ENCODE measurements at places on chromosomes 6 and 20.

- DNase-seq: no peak
Measured at GRCh38 chr6:12420626-12421025, 130.5 kb downstream of the EDN1 start.

DNA sequence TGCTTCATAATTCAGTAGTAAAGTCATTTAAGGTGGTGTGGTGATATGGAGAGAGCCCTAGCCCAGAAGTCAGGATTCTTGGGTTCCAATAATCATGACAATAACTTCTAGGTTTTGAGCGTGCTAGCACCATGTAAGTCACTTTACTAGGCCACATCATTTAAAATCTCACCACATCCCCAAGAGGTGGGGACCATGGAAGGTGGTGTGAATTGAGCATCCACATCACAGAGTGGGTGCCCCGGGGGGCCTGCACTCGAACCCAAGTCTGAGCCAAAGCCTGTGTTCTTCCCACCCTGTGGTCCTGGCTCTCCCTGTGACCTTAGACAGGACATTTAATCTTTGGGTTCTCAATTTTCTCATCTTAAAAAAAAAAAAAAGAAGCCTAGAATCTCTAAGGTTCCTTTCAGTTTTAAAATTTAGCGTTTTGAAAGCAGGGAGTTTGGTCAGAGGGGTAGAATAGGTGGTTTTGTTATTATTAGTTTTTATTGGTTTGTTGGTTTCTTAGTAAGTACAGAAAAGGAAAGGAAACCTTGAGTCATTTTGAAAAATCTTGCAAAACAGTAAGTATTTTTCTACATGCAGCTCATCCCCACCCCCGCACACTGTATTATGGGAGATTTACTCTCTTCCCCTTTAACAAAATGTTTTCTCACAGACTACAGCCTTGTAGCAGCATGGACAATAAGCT is 26.4 kb downstream of the ARMC2 start:
- peak; percentile 59 for DNase-seq

DNA sequence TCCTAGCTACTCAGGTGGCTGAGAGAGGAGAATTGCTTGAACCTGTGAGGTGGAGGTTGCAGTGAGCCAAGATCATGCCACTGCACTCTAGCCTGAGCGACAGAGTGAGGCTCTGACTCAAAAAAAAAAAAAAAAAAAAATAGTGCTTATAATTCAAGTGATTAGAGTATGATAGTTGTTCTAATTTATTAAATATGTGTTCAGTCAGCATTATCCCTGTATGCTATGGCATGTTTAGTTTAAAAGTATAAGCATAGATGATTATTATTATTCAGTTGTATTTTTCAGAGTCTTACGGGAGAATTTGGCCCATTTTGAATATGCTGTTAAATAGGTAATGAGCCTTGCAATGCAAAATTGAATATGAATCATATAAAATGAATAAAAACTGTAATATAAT is 64.8 kb downstream of the UBR2 start:
- DNase-seq: no peak

GRCh38 chr6:31568537-31568961 is 3.5 kb upstream of the LTA start:
- DNase-seq: peak; percentile 82

DNA sequence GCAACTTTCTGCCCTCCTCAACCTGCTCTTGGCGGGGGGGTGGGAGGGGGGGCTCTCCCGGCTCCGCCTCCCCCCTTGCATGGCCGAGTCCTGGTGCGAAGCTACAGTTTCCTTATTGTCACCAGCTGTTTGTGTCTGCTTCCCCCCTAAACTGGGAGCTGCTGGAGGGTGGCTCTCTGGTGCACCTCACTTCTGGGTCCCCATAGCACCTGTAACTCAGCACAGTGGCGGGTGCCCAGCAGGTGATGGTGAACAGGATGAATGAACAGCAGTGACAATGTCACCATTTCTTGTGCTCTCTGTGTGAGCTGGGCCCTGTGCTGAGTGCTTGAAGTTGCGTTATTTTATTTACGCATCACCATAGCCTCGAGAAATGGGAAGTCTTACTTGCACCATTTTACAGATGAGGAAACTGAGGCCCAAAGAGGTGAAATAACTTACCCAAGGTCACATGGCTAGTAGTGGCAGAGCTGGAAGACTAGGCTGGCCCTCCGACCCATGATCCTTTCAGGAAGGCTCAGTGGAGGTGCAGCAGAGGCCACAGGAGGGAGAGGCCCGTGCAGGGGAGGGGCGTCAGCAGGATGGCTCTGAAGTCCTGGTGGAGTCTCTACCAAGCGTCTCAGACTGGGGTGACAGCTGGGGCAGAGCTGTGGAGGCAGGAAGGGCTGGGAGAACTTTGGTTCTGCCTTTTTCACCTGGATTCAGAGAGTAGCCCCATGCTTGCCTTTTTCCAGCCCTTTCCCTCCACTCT is 41.8 kb downstream of the SRC start:
- no peak for DNase-seq

- DNase-seq: no peak
Measured at GRCh38 chr6:129730477-129731165, 20.6 kb upstream of the ARHGAP18 start.

DNA sequence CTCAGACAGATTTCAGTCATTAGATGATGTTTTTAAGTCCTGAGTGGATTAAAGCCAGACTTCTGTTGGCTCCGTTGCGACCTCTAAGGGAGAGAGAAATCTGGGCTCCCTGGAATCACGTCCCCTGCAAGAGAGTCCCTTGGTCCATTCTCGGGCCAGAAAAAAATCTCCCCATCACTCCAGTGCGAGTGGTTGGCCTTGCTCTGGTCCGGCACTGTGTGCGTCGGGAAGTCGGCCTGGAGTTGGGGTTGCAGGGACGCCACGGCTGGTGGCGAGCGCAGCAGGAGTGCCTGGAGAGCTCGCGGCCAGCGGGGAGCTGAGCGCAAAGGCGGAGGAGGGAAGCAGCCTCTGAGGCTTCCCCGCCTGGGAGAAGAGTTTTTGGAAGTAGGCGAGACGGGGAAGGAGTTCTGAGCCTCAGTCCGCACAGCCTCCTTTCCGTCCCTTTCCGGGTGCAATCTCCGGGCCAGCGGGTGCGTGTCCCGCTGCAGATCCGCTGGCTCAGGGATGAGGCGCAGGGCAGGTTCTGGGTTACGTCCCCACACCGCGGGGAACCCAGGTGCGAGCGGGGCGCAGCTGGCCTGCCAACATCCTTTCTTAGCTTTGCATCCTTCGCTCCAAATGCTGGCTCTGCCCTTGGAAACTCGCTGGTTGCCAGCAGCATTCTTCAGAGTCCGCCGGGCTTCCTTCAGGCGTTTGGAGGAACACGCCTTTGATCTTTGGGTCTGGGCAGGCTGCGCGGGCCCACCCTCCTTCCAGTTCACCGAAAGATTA is 6.8 kb downstream of the TCF21 start:
- no peak for DNase-seq

DNA sequence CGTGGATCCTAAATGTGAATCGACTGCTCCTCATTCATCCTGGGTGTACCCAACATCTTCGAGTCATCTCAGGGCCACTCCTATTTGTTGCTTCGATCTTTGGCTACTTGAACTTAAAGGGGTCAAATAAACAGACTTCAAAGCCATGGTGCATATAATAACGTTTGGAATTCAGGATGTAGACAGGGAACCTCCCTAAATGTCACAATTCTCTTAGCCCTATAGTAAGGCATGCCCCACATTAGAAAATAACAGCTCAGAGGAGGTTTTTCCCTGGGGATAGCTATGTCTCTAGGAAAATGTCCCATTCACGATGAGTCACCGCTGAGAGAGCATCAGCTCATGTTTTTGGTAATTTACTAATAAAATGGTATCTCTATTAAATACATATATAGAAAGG is 54.8 kb upstream of the BMP6 start:
- no peak for DNase-seq

- DNase-seq: no peak
Measured at GRCh38 chr6:160974304-160974771, 17.2 kb upstream of the MAP3K4 start.

GRCh38 chr20:9019833-9020232 is 49.1 kb upstream of the PLCB4 start:
- DNase-seq: no peak

GRCh38 chr20:47118641-47119040 is 224.0 kb downstream of the EYA2 start:
- no peak for DNase-seq

GRCh38 chr6:41372832-41373626 is 37.6 kb downstream of the NCR2 start:
- DNase-seq: no peak

- no peak for DNase-seq
Measured at GRCh38 chr6:131692031-131692430, 9.2 kb downstream of the OR2A4 start.

DNA sequence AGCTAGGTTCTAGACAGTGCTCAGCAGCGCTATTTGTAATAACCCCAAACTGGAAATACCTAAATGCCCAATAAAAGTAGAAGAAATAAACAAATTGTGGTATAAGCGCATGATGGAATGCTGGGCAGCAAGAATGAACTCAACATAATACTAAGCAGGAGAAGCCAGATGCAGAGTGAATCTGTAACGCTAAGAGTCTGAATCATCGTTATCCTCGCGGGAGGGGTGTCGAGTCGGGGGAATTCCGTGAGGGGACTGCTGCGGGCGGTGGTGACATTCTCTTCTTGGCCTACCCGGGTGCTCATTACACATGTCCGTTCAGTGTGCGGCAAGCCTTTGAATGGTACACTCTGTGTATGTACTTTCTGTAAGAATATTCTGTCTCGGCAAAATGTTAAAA is 83.7 kb downstream of the SULF2 start:
- DNase-seq: no peak

Measured in stimulated activated CD4-positive, alpha-beta T cell treated with anti-CD3 and anti-CD28 coated beads, Interleukin-1b, Interleukin-23, amount 100 ng/mL, for 48 hours (primary cell).